Effector CD4-positive, alpha-beta T cell (primary cell): ENCODE measurements at places on chromosomes 4 and X.

GRCh38 chrX:114952696-114953095 is 64.7 kb downstream of the IL13RA2 start:
- no peak for DNase-seq

DNA sequence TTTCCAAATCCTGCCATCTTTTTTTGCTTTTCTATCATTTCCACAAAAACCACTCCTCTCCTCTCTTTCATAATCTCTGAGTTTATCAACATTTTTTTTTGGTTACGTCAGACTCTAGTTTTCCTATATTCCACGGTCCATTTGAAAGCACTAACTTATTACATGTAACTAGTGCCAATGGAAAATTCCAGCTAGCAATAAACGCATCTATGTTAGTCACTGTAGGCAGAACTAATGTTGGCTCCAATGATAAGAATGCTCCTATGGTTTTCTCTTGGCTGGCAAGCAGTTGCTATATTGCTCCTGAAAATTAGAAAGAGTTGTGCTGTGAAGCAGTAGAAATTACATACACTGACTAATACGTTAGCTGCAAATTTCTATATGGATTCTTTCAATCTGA is 634.6 kb upstream of the FTHL17 start:
- no peak for DNase-seq

DNA sequence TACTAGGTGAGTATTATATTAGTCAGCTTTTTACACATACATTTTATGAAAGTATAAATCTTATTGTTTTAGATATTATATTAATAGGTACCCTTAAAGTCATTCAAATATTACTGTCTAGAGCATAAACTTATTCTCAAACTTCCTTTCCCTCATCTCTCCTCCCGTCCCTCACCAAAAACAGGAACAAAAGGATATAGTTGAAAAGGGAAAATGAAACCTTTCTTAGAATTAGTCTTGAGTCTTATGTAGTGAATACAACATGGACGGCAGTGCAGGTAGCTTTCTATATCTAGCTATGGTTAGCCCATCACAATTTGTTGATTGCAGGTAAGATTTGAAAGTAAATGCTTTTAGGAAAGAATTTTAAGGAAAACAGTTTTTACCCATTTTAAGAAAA is 65.6 kb downstream of the RBPJ start:
- DNase-seq, result no peak

GRCh38 chrX:10108288-10108687 is 48.5 kb upstream of the CLCN4 start:
- DNase-seq, result no peak

DNA sequence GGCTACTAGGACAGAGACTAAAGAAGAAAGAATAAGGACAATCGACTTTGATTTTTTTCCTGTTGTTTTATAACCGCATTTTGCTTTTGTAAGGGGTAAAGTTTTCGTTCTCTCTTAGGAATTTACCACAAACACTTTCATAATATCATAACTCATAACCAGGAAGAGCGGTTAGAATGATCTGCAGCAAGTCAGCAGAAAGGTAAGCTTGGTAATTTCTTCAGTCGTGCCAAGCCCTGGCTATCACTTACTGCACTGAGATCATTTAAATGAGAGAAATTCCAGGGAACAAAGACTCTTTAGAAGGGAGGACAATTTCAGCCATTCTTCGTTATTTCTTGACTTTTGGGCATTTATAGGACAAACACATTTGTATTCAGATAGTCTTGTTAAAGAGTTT is 258.1 kb downstream of the UNC5C start:
- DNase-seq, result no peak

DNA sequence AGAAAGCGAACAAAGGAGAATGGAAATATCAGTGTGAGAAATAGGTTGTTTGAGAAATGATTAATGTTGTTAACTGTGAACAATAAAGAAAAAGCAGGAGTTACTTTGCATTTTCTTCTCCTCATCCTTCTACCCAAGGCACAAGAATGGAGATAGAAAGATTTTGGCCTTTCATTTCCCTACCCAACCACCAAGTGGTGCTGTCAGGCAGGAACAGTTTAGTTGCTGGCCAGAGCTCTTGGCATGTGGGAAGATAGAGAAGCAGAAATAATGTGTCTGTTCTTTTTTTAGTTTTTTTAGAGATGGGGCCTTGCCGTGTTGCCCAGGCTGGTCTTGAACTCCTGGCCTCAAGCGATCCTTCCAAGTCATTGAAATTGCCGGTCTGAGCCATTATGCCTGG is 12.8 kb downstream of the HOPX start:
- no peak for DNase-seq

DNA sequence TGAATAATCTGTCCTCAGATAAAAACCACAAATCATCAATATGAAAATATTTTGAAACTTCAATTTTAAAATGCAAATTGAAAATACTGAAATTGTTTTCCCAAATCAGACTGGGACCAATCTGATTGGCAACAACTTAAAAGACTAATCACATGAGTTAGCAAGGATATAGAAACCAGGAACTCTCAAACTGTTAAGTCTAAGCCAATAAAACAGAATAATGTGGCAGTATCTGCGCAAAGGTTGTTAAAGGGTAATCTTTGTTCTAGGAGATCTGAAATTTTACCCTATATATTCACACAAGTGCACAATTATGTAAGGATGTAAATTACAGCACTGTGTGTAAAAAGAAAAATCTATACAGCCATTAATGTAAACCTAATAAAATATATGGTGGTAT is 29.7 kb downstream of the EIF4E start:
- DNase-seq, result no peak

DNA sequence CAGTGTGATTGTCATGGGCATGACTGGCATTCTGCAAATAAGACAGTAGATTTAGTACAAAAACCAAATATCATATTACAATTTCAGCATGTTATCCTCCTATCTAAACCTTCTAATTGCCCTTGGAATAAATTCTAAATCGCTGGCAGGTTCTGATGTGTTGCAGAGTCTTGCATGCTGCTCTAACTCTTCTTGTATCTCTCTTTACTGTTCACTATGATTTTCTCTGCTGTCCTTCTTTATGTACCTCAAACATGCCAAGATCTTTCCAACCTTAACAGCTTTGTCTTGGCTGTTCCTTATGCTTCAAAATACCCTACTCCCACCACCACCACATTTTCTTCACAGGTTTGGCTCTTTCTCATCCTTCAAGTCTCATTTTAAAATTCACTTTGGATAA is 43.0 kb upstream of the KCNIP4 start:
- DNase-seq, result no peak

DNA sequence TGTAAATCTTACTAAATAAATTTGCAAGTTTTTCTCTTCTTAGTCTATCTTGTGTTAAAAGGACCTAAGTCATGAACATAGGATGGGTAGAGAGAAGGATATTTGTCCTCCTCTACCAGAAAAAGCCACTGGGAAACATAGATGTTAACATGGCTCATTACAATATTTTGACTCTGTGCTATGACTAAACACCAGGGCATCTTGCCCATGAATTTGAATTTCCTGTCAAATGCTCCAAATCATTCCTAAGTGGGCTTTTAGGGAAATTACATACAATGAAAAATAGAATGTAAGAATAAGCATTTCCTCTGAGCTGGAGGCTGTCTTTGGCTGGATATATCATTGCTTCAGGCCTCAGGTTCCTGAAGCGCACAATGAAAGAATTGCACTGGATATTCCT is 39.1 kb downstream of the ANOS1 start:
- DNase-seq, result no peak

DNA sequence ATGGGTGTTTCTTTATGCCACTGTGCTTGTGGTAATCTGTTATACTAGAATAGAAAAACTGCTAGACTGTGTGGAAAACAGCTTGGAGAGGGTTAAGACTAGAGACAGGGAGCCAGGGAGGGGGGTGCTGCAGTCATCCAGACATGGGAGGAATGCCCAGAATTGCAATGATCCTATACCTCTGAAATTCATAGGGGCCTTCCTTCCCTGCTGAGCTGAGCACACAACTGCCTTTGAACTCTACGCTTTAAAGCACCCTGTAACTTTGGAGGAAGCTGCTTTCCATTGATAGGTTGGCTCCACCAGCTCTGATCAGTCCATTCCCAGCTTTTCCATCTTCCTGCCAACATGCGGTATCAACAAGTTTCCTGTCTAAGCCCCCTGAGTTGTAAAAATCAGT is 155.9 kb upstream of the RASGEF1B start:
- no peak for DNase-seq

- DNase-seq, result no peak
Measured at GRCh38 chrX:135168486-135168885, 2.7 kb downstream of the CT55 start.
